ENCODE measurements at places on chromosomes 11 and 22.

DNA sequence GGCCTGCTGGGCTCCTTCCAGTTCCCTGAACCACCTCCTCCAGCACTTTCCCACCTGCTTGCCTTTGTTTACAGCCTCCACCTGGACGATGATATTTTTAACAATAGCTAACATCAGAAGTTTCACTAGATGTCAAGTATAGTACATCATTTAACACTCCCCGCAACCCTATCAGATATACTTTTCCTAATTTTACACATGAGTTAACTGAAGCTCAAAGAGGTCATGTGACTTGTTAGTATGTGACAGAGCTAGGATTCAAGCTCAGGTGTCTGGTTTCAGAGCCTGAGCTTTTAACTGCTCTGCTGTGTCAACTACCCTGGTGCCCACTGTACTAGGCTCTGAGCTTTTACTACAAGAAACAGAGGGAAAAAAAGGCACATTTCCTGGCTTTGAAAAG lies 14.3 kb upstream of the HPX start:
- no peak for DNase-seq

DNA sequence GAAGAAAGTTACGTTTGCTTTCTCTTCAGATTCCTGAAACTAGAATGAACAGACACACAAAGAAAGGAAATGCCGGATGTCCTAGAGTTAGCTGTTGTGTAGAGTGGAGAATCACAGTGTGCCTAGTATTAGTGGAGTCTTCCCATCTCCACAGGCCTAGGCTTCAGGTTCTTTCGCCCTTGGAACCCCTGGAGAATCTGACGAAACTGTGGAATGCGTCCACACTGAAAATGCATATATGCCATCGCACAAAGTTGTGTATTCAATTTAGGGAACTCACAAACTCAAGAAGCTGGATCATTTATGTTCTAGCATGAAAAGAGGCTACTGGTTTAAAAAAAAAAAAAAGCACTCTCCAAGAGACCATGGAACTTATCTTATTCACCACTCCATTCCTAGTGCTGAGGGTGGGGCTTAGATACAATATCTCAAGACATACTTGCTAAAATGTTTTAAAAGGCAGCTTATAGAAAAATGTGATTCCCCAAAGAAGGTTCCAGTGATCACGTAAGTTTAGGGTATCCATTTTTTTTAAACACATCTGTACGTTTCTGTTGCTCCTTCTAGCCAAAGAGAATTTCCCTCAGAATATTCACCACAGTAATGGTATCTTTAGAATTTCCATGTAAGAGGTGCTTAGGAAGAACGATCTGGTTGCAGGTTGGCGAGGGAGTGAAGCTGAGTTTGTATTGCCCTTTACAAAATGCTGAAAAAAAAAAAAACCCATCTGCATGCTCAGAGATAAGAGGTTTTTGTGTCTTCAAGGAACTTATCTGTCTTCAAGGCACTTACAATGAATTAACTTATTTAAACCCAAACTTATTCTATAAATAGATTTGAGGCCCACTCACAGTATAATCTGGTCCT lies 20.0 kb downstream of the MAML2 start:
- DNase-seq = no peak

- peak; percentile 81 for DNase-seq
Measured at GRCh38 chr22:31692186-31692886, 30.3 kb upstream of the PISD start.

GRCh38 chr11:101277036-101277435 lies 147.4 kb upstream of the PGR start:
- no peak for DNase-seq

DNA sequence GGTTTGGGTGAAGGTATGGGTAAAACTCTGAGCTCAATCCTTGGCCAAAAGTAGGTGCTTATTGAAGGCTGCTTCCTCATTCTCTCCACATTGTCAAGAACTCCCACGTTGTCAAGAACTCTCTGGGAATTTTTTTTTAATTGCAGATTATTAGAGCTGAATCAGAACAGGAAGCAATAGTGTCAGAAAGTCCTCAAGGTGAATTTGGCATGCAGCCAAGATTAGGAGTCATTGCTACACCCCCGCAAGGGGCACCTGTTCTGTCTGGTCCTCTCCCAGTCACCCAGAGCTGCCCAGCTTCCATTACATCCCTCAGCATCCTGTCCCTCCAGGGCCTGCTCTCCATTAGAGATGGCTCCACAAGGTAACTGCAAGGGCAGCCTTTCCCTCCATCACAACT lies 996.5 kb downstream of the OPCML start:
- no peak for DNase-seq

GRCh38 chr11:111417766-111418435 lies 38.8 kb upstream of the POU2AF1 start:
- DNase-seq = peak; percentile 97

- DNase-seq = no peak
Measured at GRCh38 chr22:38919631-38920190, 37.7 kb upstream of the APOBEC3A start.

GRCh38 chr11:15216678-15217077 lies 102.0 kb downstream of the INSC start:
- DNase-seq = peak; percentile 15

- DNase-seq = no peak
Measured at GRCh38 chr11:8720352-8720751, 37.8 kb downstream of the RPL27A start.

DNA sequence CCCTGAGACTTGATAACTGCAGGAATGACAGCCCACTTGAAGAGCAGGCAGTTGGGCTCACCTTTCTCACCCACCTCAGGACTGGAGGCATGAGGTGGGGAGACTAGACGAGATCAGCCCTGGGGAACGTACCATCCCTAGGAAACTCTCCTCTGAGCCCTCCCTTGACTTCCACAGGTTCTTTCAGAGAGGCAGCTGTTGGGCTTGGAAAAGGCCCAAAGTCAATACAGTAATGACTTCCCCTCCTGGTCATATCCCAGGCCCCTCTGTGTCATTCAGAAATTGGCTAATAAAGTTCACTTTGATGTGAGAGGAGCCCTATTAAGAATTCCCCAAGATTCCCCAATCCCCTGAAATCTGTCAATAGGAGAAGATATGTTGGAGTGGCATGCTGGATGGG lies 5.8 kb upstream of the NECTIN1 start:
- no peak for DNase-seq

DNA sequence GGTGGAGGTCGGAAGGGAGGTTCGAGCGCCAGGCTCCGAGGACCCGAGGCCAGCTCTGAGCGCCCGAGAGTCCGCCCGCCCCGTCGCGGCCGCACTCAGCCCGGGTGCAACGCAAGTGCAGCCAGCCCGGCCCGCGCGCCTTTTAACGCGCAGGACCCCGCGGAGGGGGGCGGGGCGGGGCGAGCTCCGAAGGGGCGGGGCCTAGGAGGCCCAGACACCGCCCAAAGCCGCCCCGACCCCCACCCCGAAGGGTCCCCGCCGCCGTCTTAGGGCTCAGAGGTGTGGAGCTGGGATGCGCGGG lies at the start of gene PHOX2A:
TSS of gene PHOX2A (minus strand) at position 117 of the 301 bp plus-strand sequence. CDS start 172 bp downstream, outside the sequence.
- DNase-seq = no peak

- peak; percentile 26 for DNase-seq
Measured at GRCh38 chr11:88175569-88176075, 379 bp upstream of the RAB38 start.

DNA sequence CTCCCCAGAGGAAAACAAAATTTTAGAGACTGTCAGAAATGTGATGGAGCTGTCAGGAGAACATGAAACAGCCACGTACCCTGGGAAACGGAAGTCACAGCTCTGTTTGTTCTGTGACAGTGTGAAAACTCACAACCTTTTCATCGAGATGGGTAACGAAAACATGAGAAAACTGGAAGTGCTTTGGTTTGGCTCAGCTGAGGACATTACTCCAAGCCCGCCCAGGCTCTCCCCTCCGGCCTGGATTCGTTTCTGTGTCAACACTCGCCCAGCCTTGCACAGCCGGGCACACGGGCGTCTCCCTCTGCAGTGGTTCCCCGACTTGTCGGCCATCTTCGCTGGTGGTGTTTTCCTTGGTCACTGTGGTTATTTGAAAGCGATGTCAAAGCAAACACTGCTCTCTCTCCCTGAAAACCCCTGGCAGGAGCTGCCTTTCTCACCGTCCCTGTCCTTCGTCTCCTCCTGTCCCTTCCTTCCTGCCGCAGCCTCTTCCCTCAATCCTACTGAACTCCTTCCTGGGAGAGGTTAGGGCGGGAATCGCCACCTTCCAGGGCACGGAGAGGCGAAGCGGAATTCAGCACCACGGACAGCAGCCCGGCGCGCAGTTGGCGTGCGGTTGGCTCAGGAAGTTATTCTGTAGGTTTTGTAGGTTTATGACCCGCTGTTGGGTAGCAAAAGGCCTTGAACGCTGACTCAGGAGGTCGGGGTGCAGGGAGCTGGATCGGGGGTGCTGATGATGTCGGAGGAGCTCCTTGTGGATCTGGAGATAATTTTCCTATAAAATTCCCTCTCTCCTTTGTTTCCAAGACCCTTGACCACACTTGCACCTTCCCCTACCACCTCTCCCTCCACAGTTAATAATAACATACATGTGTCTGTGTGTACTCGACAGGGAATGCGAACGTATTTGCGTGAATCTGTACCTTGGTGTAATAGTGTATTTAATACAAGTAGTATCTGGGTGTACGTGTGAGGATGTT lies 13.1 kb upstream of the RPS19BP1 start:
- DNase-seq = no peak

- peak; percentile 43 for DNase-seq
Measured at GRCh38 chr11:2991452-2992233, 486 bp downstream of the NAP1L4 start.

GRCh38 chr22:48677621-48678020 lies 1150.1 kb downstream of the BRD1 start:
- DNase-seq = no peak

DNA sequence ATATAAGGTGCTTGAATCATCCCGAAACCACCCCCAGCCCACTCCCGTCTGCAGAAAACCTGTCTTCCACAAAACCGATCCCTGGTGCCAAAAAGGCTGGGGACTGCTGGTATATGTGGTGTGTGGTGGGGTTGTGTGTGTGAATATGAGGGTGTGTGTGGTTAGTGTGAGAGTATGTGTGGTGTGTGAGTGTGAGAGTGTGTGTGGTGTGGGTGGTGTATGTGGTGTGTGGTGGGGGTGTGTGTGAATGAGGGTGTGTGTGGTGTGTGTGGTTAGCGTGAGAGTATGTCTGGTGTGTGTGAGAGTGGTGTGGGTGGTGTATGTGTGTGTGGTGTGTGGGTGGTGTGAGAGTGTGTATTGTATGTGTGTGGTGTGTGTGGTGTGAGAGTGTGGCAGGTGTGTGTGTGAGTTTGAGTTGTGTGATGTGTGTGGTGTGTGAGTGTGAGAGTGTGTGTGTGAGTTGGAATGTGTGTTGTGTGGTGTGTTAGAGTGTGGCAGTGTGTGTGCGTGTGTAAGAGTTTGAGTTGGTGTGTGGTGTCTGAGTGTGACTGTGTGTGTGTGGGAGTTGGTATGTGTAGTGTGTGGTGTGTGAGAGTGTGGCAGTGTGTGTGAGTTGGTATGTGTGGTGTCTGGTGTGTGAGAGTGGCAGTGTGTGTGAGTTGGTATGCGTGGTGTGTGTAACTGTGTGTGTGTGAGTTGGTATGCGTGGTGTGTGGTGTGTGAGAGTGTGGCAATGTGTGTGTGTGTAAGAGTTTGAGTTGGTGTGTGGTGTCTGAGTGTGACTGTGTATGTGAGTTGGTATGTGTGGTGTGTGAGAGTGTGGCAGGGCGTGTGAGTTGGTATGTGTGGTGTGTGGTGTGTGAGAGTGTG lies 6.5 kb downstream of the UPK3A start:
- no peak for DNase-seq

DNA sequence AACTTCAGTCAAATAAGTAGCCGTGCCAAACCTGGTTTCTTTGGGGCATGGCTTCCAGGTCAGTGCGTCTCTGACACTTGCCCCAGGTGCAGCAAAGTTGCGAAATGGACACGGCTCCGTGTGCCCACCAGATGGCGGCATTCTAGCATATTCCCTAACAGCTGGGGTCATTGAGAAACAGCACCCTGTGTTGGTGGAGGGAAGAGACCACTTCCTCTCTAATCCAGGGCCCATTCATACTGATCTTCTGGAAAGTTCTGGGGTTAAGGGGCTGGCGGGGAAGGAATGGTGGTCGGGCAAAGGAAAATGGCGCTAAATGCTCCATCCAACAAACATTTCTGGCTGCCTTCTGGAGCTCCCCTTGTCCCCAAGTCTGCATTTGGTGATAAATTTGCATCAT lies 141.2 kb upstream of the TIMP3 start:
- peak; percentile 76 for DNase-seq

DNA sequence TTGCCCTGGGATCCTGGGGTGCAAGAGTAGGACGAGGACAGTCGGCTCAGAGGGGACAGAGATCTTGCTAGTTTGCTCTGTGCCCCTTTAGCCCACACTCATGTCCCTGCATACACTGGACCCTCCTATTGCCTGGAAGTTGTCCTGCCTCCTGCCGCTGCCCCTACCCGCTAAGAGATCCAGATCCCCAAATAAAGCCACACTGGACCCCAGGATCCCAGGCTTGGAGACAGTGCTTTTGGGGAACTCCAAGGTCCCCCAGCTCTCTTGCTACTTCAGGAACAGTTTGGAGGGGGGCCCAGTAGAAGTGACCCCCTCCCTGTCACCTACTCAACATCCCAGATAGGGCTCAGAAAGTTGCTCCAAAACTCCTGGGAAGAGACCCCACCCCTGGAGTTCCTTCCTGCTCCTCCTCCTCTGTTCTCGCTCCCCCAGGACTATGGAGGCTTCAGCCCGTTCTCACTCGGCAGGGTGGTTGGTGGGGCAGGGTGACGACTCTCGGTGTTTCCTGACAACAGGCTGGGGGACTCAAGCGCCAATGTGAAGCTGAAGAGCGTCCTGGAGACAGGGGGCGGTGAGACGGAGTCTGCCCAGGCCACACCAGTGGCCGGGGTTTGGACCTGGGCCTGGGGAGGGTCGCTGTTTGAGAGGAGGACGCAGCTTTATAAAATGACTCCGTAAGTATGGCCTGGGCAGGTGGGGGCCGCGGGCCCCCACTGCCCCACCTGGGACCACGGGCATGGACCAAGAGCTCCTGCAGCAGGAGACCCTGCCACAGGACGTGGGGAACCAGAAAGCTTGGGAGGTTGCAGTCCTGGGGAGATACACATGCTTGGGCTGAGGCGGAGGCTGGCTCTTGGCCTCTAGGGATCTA lies 19.2 kb upstream of the TUB start:
- DNase-seq = no peak

GRCh38 chr22:45977551-45978274 lies 751 bp upstream of the WNT7B start:
- DNase-seq = no peak

- DNase-seq = no peak
Measured at GRCh38 chr22:46801331-46801811, 38.9 kb downstream of the TBC1D22A start.

GRCh38 chr11:100929377-100929776 lies 200.2 kb downstream of the PGR start:
- peak; percentile 66 for DNase-seq

GRCh38 chr11:86571273-86571948 lies 101.0 kb downstream of the ME3 start:
- no peak for DNase-seq

DNA sequence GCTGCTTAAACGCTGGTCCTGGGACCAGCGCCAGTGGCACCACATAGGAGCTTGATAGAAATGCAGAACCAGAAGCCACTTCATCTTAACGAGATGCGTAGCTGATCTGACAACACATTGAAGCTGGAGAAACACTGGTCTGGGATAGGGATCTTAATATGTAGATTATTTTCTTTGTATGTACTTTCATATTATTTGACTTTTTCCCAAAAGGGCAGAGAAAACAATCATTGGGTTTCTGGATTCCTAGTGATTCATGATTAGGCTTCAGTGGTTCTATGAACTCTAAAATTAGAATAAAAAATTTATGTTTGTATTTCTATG lies 12.3 kb downstream of the MPEG1 start:
- DNase-seq = no peak

GRCh38 chr11:132874638-132875037 lies 657.7 kb downstream of the OPCML start:
- DNase-seq = peak; percentile 67

- peak; percentile 76 for DNase-seq
Measured at GRCh38 chr22:46652847-46653331, 32.7 kb downstream of the GRAMD4 start.
